ENCODE measurements at places on chromosomes 7 and 10.
A peak's percentile ranks its signal among the peaks of the same experiment; 100 is the strongest.

DNA sequence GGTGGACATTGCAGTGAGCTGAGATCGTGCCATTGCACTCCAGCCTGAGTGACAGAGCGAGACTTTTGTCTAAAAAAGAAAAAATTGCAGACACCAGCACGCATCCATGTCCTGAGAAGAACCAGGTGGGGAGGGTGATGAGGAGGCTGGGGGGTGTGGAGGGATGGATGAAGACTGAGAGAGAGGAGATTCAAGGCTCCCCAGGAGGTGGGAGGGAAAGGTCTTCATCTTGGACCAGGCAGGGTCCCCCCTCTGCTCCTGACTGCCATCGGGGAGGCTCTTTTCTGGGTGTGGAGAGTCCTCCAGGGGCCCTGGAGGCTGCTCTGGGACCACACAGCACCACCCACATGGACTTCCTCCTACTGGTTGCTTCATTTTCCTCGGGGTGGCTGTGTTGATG, 1.5 kb downstream of the SCART1 start:
- DNase-seq, result no peak

DNA sequence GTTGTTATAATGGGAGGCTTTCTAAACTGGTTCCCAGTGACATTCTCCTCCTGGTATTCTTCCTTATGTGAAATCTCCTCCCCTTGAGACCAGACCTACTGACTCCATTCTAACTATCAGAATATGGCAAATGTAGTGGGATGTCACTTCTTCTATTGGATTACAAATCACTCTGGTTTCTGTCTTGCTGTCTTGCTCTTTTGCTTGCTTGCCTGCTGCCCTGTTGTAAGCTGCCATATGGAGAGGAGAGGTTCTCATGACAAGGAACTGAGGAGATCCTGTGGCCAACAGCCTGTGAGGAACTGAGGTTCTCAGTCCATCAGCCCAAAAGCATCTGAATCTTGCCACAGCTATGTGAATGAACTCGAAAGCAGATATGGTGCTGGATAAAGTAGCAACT, 4.7 kb upstream of the NRCAM start:
- no peak for DNase-seq

DNA sequence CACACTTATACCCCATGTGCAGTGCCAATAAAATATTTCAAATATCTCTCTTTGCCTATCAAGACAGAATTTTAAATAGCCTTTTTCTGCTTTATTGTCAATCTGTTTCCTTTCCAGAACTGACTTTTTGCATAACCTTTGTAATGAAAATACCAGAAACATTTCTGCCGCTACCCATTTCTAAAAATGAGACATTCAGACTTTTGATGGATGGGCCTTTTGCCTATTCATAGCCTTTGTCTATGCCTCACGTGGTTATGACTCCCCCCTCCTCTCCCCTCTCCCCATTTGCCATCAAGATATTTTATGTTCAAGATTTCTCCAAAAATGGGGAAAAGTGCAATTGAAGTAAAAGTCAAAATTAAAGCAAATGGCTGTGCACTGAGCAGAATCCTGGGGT, 5.9 kb downstream of the PPP1R17 start:
- no peak for DNase-seq

- peak; percentile 20 for DNase-seq
Observed at GRCh38 chr10:47261121-47261520, 38.9 kb upstream of the GDF10 start.

DNA sequence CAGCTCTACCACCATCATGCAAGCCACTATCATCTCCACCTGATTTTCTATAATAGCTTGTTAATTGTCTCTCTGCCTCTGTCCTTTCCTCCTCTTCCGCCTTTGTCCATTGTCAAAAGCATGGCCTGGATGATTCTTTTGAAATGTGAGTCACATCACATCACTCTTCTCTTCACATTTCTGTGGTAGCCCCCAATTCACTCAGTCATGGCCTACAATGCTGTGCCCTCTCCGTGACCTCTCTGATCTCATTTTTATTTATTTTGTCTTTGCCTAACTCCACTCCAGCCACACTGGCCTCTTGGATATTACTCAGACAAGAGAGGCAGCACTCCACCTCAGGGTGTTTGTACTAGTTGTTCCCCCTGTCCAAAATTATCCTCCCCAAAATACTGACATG, 4.9 kb upstream of the ABCB4 start:
- DNase-seq, result no peak

DNA sequence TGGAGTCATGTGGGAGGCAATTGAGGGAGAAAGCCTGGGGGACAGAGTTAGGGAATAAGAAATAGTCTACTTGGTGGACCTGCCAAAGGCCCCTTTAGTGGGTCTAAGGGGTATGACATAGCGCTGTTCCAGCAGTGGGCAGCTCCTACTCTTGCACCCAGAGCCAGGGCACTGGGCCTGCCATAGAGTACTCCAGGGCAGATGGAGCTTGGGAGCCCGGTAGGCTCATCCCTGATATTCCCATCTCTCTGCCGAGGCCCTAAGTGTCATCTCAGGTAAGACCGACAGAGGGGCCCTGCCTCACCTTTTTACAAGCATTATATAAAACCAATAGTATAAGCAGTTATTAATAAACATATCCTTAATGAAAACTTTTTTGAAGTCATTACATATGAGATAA, 9.6 kb downstream of the SAMD9L start:
- no peak for DNase-seq

DNA sequence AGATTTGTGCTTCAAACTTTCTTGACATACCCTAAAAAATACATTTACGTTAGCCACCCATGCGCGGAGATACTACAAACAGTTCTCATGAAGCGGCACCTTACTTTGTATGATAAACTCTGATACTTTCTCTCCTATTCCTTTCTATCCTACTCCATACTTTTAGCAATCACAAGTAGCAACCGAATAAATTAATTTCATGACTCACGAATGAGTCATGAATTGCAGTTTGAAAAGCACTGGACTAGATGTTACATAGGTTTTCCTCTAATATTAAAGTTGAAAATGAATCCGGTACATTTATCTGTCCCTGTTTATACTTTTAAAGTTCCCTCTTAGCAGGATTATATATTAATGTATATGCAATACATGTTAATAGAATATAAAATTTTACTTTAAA, 67.6 kb downstream of the CUBN start:
- DNase-seq, result no peak

DNA sequence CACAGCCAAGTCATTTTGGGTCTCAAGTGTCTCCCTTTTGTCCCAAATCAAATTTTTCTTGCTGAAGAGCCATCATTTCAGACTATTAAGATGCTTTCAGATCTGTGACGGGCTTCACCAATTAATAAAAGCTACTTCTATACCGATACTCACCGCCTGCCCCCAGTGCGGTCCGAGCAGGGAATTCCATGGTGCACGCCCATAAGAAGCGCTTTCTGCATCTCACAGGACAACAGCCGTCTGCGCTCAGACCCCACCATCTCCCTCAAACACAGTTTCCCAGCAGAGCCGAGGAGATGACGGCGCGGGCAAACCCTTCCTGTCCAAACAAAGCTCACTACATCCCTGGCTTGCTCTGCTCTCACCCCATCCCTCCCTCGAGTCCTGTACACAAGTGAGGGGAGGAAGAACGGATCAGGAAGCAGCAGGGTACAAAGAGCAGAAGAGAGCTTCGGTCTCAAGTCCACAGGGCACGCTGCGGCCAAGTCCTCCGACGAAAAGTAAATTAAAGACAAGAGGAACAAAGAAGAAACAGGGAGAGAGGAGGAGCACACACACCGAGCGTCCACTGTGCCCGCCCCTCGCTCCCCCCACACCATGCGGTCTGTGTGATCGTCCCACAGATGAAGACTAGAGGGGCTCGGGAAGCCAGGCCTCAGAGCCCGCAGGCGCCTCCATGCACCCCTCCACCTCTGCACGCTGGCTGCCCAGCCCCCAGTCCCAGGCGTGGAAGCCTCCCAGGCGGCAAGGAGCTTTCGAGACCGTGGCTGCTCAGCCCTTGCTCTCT, 121.9 kb downstream of the MAD1L1 start:
- no peak for DNase-seq

- no peak for DNase-seq
Observed at GRCh38 chr7:130409712-130410072, 29.4 kb downstream of the CPA1 start.

DNA sequence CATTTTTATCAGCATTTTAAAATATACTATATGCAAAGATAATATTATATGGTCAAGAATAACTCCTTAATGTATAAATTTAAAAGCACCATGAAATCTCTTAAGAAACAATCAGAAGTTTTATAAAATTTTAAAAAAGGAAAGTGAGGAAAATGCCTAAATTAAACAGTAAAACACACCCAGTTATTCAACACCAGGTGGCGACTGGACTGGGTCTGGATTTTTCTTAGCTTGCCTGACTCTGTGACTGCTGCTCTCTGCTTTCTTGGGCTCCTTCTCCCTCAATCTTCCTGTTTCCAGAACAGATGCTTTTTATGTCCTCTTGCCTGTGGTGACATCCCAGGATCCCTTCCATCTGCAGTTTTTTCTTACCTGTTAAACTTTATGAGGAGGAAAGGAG, 200.3 kb downstream of the BICC1 start:
- DNase-seq, result no peak

- no peak for DNase-seq
Observed at GRCh38 chr7:136056651-136057231, 79.6 kb upstream of the MTPN start.

DNA sequence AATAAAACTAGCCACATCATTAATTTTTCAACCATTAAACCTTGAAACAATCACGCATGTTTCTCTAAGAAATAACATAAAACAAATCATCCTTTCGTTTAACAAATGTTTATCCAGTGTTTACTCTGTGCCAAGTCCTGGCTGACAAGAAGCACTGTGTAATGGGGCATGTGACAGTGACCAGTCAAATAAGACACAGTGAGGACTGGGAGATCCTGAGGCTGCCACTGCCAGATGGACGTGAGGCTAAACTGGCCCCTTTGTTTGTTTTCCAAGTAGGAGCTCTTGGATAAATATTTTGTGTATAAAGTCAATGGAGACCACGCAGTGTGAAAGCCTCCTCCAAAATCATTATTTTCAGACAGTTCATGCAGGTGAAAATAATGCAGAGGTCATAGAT, 626.2 kb downstream of the SUGCT start:
- DNase-seq, result no peak

- no peak for DNase-seq
Observed at GRCh38 chr7:27192546-27193334, 7.2 kb downstream of the HOXA13 start.

DNA sequence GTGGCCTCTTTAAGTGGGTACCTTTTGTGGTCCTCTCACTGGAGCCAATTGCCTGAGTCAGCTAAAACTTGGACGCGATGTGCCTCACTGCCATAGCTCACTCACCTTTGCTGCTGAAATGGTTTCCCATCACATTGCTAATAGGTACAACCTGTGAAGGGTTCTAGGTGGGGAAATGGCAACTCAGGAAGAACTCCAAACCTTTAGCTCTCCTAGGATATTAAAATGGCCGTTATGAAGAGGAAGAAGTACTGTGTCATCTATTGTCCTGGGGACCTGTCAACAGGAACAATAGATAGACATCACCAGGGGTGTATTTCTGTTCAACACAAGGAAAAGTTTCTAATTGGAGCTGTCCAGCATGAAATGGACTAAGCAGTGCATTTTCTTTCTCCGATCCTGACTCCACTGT, 1.2 kb upstream of the ZNF655 start:
- no peak for DNase-seq

GRCh38 chr7:23260371-23260770, 13.8 kb downstream of the GPNMB start:
- no peak for DNase-seq

- DNase-seq, result no peak
Observed at GRCh38 chr7:16559497-16560179, 33.0 kb downstream of the LRRC72 start.

- DNase-seq, result no peak
Observed at GRCh38 chr10:99161165-99161564, 74.5 kb downstream of the HPSE2 start.

DNA sequence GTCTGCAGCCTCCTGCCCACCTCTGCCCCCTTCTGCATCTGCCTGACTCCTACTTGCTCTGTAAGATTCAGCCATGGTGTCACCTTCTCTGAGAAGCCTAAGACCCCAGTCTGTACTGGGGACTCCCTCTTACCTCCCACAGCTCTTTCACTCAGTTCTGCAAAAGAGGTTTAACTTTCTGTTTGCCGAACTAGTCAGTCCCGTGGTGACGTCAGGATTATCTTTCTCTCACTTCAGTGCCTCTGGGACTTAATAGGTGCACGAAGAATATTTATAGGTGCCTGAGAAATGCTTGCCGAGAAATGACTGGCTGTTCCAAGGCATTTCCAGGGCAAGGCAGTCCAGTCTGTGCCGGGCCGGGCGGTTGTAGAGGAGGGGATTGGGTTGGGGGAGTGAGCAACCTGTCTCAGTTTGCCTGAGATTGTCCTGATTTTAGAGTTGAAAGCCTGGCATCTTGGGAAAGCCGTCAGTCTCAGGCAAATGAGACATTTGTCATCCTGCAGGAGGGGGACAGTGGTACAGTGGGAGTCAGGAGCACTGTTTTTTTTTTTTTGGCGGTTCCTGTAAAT, 227.5 kb upstream of the NPVF start:
- no peak for DNase-seq

GRCh38 chr7:87505557-87506245, 30.2 kb upstream of the ABCB4 start:
- DNase-seq, result no peak

DNA sequence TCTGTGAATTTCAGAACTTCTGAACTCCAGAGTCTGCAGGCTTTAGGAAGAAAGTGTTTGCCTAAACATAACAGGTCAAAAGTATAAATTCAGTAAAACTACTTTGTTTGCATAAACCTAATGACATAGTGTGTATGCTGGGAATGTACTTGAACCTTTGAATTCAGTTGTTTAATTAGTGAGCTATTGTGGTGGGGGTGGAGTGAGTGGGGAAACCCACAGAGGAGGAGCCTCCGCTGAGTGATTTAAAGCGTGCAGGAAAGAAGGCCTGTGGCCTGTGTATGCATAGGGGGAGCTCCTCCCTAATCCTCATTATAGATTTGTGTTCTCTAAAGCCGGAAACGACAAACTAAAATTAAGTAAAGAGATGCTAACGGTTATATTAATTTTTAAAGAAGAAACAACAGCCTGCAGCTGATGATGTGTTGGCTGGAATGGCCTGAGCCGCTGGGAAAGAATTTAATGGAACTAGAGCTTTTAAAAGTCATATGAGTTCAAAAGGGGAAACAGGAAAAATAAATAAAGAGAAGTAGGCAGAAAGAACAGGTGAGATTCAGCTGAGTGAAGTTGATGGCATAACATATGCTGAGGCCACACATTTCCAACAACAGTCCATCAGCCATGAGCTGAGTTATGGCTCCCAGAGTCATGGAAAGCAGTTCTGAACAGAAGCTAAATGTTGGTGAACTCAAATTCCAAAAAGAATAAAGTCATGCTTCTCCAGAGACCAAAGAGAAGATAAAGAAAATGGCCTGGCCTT, 595.0 kb downstream of the GRM8 start:
- DNase-seq, result no peak

GRCh38 chr10:47051741-47052238, 140.6 kb downstream of the PTPN20 start:
- no peak for DNase-seq

DNA sequence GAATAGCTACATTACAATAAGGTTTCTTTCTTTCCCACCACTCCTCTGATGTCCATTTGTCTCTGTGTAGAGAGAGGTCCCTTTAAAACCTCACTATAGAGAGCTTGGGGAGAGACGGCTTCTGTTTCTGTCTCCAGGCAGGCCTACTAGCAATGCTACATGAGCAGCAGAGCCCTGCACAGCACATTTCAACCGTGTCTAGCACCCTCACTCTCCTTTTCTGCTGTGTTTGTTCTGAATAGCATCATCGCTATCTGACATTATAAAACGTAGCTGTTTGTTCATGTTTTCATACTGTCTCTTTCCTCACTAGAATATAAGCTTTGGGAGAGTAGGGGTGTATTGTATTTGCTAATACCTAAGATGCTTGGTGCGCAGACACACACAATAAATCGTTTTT, 487.8 kb upstream of the DPP6 start:
- DNase-seq, result no peak
